ENCODE measurements at places on chromosomes 2 and 18. TPM values are rescaled to one million over a fixed set of nuclear protein-coding genes. Genes with fewer than 3 reads are reported as not detected.

Gene EMX1
- total RNA-seq, result 1.7 TPM

Gene ZNF804A
- not detected for total RNA-seq

GRCh38 chr2:119234021-119235019 is 10.7 kb downstream of the STEAP3 start:
- DNase-seq, result no peak

DNA sequence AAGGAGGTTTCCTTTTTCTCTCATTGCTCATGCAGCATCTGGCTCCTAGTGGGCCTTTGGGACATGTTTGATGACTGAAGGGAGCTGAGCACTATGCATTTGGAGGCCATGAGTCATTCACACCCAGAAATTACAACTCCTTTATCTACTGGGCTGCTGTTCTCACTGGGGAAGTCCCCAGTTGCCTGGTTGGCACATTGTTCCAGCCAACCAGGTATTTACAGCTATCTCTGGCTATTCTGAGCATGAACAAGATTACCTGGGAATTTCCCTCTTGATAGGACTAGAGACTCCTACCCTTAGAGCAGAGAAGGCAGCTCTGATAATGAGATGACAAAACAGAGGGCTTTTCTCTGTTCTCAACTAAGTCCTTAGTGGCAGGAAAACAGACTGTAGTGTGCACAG is 206.5 kb downstream of the SETBP1 start:
- peak; percentile 55 for DNase-seq

DNA sequence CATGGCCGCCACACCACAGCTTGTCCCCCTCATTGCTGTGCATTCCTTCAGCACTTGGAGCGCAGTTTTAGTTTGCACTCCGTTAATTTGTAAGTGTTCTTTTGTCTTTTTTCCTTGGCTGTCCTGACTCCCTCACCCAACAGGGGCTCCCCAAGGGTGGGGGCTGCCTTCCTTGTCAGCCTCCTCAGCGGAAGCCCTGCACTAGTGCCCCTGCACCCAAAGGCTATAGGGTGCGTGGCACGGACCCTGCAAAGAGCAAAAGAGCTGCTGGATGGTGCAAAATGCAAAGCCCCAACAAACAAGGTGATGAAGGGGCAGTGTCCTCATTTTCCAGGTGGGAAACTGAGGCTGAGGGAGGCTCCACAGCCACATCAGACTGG is 46.8 kb downstream of the EMX1 start:
- DNase-seq, result no peak

DNA sequence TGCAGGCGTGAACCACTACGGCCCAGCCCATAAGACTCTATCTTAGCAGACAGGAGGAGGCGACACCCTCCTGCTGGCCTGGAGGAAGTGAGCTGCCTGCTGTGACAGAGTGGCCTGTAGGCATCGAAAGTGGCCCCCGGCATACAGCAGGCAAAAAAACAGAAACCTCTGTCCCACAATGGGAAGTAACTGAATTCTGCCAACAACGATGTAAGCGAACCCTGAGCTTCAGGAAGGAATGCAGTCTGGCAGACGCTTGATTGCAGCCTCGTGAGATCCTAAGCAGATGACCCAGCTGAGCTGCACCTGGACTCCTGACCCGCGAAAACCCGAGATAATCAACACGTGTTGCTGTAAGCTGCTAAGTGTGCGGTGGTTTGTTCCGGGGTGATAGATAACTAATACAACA is 13.6 kb downstream of the MRO start:
- DNase-seq, result no peak

Measured in kidney epithelial cell (primary cell).